BJ (cell line): ENCODE measurements at places on chromosomes 4 and X. TPM values are rescaled to one million over a fixed set of nuclear protein-coding genes. Genes with fewer than 3 reads are reported as not detected.
A peak's percentile ranks its signal among the peaks of the same experiment; 100 is the strongest.

DNA sequence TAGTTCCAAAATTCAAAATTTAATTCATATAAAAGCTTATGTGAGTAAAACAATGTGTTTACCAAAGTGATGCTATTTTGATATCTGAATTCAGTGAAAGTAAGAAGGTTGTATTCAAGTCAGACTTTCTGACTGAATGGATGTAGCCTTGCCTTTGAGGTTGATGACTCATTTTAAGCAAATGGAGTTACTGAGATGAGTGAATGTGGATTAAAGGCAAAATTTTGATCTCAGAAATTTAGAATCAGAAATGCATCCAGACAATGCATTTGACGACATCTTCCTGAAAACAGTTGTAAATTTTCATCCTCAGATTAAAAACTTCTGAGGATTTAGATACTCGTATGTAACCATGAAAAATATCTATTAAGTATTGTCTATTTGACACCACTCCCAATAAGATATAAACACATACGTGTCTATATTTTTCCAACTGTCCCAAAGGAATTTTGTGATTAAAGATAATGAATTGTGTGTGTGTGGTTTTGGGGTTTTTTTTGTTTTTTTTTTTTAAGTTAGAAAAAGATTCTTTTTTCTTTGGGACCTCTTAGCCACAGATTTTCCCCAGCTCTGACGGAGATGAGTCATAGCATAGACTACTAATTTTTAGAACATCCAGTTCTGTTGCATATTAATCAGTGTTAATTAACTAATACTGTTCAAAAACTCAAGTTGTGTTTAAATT lies 34.4 kb downstream of the NFKB1 start:
- no peak for DNase-seq

DNA sequence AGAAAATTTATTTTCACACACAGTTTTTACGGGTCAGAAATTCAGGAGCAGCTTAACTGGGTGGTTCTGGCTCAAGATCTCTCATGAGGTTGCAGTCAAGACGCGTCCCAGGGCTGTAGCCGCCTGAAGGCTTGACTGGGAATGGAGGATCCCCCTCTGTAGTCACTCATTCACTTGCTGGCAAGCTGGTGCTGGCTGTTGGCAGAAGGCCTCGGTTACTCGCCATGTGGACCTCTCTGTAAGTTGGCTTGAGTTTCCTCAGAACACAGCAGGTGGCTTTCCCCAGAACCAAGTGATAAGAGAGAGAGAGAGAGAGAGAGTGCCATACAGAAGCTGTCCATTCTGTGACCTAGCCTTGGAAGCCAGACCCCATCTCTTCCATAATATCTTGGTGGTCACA lies 132.8 kb downstream of the DCLK2 start:
- DNase-seq, result no peak

GAGE12C gene
- not detected in 2 replicates for polyA plus RNA-seq

PHKA1 gene
- polyA plus RNA-seq, result 1.5 and 2.2 TPM in 2 replicates

DNA sequence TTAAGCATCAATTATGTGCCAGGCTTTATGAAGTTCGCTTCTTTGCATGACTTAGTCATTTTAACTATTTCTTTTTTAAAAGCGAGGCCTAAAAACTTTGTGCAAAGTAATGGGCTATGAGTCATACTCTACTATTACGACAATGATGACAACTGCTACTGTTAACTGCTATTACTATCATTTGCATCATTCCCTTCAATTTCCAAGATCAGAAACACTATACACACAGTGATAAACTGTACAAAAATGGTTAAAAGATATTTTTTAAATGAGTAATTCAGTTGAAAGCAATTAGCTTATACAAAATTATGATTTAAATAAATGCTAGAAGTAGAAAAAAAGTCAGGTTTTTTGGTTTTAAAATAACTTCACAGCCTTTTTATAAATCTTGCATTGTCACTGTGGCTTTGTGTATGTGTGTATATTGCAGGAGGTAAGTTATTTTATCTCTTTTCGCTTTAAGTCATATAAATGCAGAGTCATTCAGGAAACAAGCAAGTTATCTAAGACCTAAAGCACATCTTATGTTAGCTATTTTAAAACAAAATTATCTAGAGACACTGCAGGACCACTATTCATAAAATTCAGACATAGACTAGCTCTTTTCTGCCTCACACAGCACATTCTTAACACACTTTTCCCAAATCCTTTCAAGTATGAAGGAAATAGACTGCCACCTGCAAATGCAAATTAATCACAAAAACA lies 18.5 kb upstream of the CXCL3 start:
- peak; percentile 63 for DNase-seq

DNA sequence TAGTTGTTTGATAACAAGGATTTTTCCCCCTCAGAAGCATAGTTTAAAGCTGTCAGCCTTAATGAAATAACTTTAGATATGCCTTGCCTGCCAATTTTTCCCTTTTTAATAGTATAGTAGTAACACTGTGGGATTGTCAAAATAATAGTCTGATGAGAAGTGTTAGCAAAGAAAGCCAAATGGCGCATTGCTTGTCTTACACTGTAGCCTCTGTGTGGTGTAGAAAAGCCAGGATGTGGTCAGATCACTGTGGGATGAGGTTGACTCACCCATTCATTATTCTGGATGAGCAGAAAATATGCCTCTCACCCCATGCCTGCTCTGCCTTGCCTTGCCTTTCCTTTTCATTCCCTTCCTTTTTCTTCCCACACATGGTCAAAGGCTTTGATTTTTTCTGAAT lies 257.8 kb upstream of the NRK start:
- peak; percentile 7 for DNase-seq

- DNase-seq, result no peak
Measured at GRCh38 chrX:115958687-115959359, 211.7 kb upstream of the AGTR2 start.

GRCh38 chr4:186134861-186135260 lies 30.4 kb downstream of the FAM149A start:
- no peak for DNase-seq

- DNase-seq, result no peak
Measured at GRCh38 chrX:39175418-39176057, 374.3 kb downstream of the MID1IP1 start.

MAGEA2 gene
- polyA plus RNA-seq, result not detected in 2 replicates

ZNF630 gene
- 0.90 and 1.5 TPM in 2 replicates for polyA plus RNA-seq

PRRG3 gene
- not detected in 2 replicates for polyA plus RNA-seq
